ENCODE measurements at places on chromosomes 7 and 10. TPM values are rescaled to one million over a fixed set of nuclear protein-coding genes. Genes with fewer than 3 reads are reported as not detected.
A peak's percentile ranks its signal among the peaks of the same experiment; 100 is the strongest.

IL2RA gene
- total RNA-seq, result not detected

SFTPA1 gene
- total RNA-seq, result 1.2 TPM

DNA sequence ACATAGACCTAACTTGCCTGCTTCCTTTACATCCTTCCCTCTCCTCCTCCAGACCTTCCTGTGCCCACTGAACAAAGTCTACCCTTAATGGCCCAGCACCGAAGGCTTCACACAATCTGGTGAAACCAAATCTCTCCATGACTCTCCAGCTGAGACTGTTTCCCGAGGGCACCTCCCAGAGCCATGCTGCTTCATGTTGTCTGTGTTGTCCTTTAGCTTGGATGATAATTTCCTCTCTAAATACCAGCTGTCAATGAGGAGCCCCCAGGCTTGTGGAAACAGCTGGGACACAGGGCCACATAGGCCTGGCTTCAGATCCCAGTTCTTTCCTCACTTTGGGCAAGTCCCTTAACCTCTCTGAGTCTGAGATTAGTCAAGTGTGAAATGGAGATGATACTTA, 54.3 kb downstream of the DLD start:
- H3K36me3 ChIP-seq, result peaks cover 61% of the 10 kb centered on the region
- no peak overlapping the region for H3K27ac ChIP-seq
- H3K4me1 ChIP-seq, result peaks cover 14% of the 10 kb centered on the region
- no peak overlapping the region for H3K4me3 ChIP-seq

- H3K4me1 ChIP-seq, result peaks cover 9% of the 10 kb centered on the region
- H3K27ac ChIP-seq, result peak overlapping the region; percentile 19
- H3K27me3 ChIP-seq, result no peaks in the 10 kb centered on the region
- peak; percentile 71 for DNase-seq
- no peak overlapping the region for H3K4me3 ChIP-seq
- no peaks in the 10 kb centered on the region for H3K36me3 ChIP-seq
Observed at GRCh38 chr10:110416776-110417711, 80.7 kb upstream of the DUSP5 start.

DNA sequence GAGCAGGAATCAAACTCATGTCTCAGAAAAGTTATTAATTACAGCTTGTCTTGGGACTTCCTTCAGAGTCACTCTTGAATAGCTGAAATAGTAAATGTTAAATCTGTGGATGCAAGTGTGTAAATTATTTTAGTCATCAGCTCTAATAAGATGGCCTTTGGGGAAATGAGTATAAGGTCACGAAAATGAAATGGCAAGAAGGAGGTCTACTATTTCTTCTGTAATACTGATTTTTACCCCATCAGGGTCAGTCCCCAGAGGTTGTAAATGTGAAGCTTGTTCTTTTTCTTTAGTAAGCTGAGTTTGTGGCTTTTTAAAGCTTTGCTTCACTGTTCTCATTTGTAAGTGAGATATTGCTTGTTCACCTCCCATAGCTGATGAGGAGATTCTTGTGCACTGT, 63.9 kb downstream of the GBF1 start:
- no peaks in the 10 kb centered on the region for H3K27me3 ChIP-seq
- H3K27ac ChIP-seq, result no peak overlapping the region
- no peaks in the 10 kb centered on the region for H3K36me3 ChIP-seq
- DNase-seq, result no peak
- no peak overlapping the region for H3K4me3 ChIP-seq
- H3K4me1 ChIP-seq, result peaks cover 50% of the 10 kb centered on the region

DNA sequence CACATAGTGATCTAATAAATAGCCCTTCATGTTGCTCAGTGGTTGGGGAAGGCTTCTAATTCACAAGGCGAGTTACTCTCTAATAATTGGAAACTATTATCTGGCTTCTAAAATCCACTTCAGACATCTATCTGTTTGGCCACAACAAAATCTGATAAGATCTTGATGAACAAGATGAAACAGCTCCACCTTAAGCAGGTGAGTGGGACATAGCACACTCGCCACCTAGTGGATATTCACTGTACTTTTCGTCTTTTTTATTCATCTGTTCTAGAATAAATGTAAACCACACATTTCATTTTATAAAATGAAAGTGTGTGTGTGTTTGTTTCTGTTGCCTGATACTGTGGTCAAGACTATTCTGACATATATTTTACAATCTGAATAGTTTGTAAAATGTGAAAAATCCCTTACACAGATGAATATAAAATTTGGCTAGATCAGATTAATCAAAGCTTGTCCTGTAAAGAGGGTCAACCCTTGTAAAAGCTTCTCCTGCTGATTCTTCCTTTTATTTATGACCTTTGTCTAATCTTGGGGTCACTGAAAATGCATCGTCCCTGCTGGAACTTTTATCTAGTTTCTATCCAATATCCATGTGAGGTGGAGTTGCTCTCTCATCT, 26.5 kb upstream of the CNTNAP2 start:
- no peaks in the 10 kb centered on the region for H3K36me3 ChIP-seq
- H3K4me3 ChIP-seq, result no peak overlapping the region
- H3K27me3 ChIP-seq, result no peaks in the 10 kb centered on the region
- DNase-seq, result peak; percentile 50
- no peaks in the 10 kb centered on the region for H3K4me1 ChIP-seq
- no peak overlapping the region for H3K27ac ChIP-seq

SEMA3E gene
- 9.2 TPM for total RNA-seq

DNA sequence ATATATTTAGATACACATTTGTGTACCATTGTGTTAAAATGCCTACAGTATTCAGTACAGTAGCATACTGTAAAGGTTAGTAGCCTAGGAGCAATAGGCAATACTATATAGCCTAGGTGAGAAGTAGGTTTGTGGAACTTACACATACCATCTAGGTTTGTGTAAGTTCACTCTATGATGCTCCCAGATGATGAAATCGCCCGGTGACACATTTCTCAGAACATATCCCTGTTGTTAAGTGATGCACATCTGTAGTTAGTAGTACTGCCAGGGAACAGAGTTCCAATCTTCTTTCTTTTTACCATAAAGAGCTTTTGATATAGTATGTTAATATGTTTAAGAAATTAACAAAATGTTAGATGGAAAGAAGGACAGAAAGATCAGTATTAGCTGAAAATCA, 138.2 kb downstream of the SNX13 start:
- H3K36me3 ChIP-seq, result peaks cover 61% of the 10 kb centered on the region
- H3K4me3 ChIP-seq, result no peak overlapping the region
- H3K27ac ChIP-seq, result no peak overlapping the region
- DNase-seq, result no peak
- no peaks in the 10 kb centered on the region for H3K27me3 ChIP-seq

CCL24 gene
- total RNA-seq, result not detected

LRRN3 gene
- total RNA-seq, result 4.4 TPM

GRCh38 chr10:123259791-123260190, 105.6 kb downstream of the BUB3 start:
- DNase-seq, result no peak
- H3K4me3 ChIP-seq, result no peak overlapping the region
- no peaks in the 10 kb centered on the region for H3K4me1 ChIP-seq
- H3K36me3 ChIP-seq, result no peaks in the 10 kb centered on the region

GUSB gene
- 13.4 TPM for total RNA-seq

ZNF804B gene
- total RNA-seq, result not detected

GRCh38 chr10:24451325-24451820, 242.4 kb downstream of the KIAA1217 start:
- DNase-seq, result no peak
- H3K36me3 ChIP-seq, result no peaks in the 10 kb centered on the region
- peak overlapping the region; percentile 81 for H3K27ac ChIP-seq
- H3K4me1 ChIP-seq, result peaks cover 57% of the 10 kb centered on the region
- H3K27me3 ChIP-seq, result no peaks in the 10 kb centered on the region

DNA sequence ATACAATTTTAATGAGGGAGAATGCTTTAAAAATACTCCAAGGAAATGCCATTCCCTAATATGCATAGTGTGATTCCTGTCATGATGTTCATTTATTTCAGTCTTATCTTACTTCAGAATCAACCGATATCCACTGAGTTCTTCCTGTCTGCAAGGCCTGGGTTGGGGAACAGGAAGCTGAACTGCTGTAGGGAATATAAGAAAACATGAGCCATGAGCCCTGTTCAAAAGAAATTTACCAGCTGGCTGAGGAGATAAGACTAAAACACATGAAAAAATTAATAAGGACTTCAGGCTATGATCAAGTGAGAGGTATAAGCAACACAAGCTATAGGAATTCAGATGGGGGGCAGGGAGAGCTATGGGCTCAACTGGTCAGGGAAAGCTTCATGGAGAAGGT, 184.7 kb downstream of the PLPP4 start:
- no peaks in the 10 kb centered on the region for H3K36me3 ChIP-seq
- no peaks in the 10 kb centered on the region for H3K27me3 ChIP-seq
- H3K4me1 ChIP-seq, result no peaks in the 10 kb centered on the region
- H3K4me3 ChIP-seq, result no peak overlapping the region

DNAJC12 gene
- not detected for total RNA-seq

- no peak overlapping the region for H3K4me3 ChIP-seq
- DNase-seq, result peak; percentile 94
- no peak overlapping the region for H3K27ac ChIP-seq
- no peaks in the 10 kb centered on the region for H3K4me1 ChIP-seq
- no peaks in the 10 kb centered on the region for H3K36me3 ChIP-seq
Observed at GRCh38 chr7:5248201-5248885, 34.4 kb upstream of the SLC29A4 start.

HTR5A gene
- total RNA-seq, result not detected

GRCh38 chr10:29112827-29113615, 175.8 kb upstream of the LYZL1 start:
- no peaks in the 10 kb centered on the region for H3K36me3 ChIP-seq
- H3K27ac ChIP-seq, result no peak overlapping the region
- DNase-seq, result peak; percentile 54
- H3K4me3 ChIP-seq, result no peak overlapping the region
- no peaks in the 10 kb centered on the region for H3K4me1 ChIP-seq

GRCh38 chr7:68936471-68937035, 661.7 kb upstream of the AUTS2 start:
- no peaks in the 10 kb centered on the region for H3K36me3 ChIP-seq
- no peaks in the 10 kb centered on the region for H3K4me1 ChIP-seq
- no peak for DNase-seq
- no peak overlapping the region for H3K4me3 ChIP-seq
- H3K27me3 ChIP-seq, result no peaks in the 10 kb centered on the region
- no peak overlapping the region for H3K27ac ChIP-seq

URGCP gene
- total RNA-seq, result 29.2 TPM

- no peaks in the 10 kb centered on the region for H3K27me3 ChIP-seq
- H3K4me3 ChIP-seq, result peak within 1 kb of the TSS; percentile 33
- peak; percentile 80 for DNase-seq
- H3K27ac ChIP-seq, result peak within 1 kb of the TSS; percentile 72
- H3K4me1 ChIP-seq, result no peaks in the 10 kb centered on the region
- H3K36me3 ChIP-seq, result peaks cover 14% of the 10 kb centered on the region
Observed at GRCh38 chr7:99679400-99680191, at the start of gene CYP3A5. Gene CYP3A5 (minus strand): TSS chr7:99679996. CDS start chr7:99679896, 100 bp downstream.

DNA sequence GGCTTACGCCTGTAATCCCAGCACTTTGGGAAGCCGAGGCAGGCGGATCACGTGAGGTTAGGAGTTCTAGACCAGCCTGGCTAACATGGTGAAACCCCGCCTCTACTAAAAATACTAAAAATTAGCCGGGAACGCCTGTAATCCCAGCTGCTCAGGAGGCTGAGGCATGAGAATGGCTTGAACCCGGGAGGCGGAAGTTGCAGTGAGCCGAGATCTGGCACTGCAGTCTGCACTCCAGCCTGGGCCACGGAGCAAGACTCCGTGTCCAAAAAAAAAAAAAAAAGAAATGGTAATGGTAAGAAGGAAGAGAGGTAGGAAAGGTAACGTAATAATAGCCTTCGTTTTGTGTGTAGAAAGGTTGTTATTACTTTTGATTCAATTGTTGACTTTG, 1.2 kb downstream of the HSPA14 start:
- peak overlapping the region; percentile 96 for H3K27ac ChIP-seq
- DNase-seq, result peak; percentile 42
- peak overlapping the region; percentile 96 for H3K4me3 ChIP-seq
- H3K4me1 ChIP-seq, result peaks cover 27% of the 10 kb centered on the region
- peaks cover 41% of the 10 kb centered on the region for H3K36me3 ChIP-seq

EGR2 gene
- not detected for total RNA-seq

CRHR2 gene
- total RNA-seq, result not detected

FBH1 gene
- 112 TPM for total RNA-seq

DNA sequence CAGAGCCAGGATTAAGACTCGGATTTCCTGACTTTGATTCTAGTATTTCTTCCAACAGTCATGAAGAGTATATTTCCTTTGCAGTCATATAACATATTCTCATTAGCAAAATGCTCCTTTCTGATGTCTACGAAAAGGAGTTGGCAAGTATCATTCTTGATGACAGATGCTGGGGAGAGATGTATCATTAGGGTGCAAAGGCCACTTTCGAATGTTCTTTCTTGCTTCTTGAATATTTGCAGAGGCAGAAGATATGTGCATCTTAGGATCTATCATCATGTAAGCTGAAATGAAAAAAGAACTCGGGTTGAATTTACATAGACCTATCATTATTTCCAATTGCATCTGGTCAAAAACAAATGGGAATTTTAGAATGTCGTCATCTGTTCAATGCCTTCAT, 294.4 kb downstream of the BAMBI start:
- no peak overlapping the region for H3K27ac ChIP-seq
- H3K36me3 ChIP-seq, result no peaks in the 10 kb centered on the region
- no peaks in the 10 kb centered on the region for H3K27me3 ChIP-seq
- DNase-seq, result no peak
- no peak overlapping the region for H3K4me3 ChIP-seq

GRCh38 chr10:103416436-103417147, 20.2 kb downstream of the PDCD11 start:
- no peak overlapping the region for H3K4me3 ChIP-seq
- H3K36me3 ChIP-seq, result peaks cover 100% of the 10 kb centered on the region
- no peaks in the 10 kb centered on the region for H3K27me3 ChIP-seq
- no peaks in the 10 kb centered on the region for H3K4me1 ChIP-seq

- no peaks in the 10 kb centered on the region for H3K4me1 ChIP-seq
- no peak overlapping the region for H3K27ac ChIP-seq
- no peaks in the 10 kb centered on the region for H3K36me3 ChIP-seq
- no peaks in the 10 kb centered on the region for H3K27me3 ChIP-seq
Observed at GRCh38 chr10:58969576-58969975, 206.9 kb upstream of the PHYHIPL start.

GRCh38 chr7:106278695-106279094, 6.1 kb downstream of the NAMPT start:
- H3K27me3 ChIP-seq, result no peaks in the 10 kb centered on the region
- H3K4me3 ChIP-seq, result peak overlapping the region; percentile 75
- peaks cover 66% of the 10 kb centered on the region for H3K4me1 ChIP-seq
- peaks cover 48% of the 10 kb centered on the region for H3K36me3 ChIP-seq
- H3K27ac ChIP-seq, result no peak overlapping the region

DNA sequence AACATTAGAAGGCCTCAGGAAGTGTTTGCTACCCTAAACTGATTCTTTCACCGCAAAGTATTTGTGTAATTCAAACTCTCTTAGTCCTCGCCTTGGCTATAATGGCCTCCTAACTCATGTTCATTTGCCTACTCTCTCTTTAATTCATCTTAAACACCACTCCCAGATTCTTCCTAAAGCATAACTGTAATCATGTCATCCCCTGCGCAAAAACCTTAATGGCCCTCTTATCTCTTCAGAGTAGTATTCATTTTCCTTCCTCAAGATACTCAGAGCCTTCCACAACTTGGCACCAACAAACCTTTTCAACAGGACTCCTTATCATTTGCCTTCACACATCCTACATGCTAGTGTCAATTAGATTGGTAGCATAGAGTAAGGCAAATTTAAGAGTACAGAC, 42.9 kb downstream of the CSTF2T start:
- H3K4me1 ChIP-seq, result no peaks in the 10 kb centered on the region
- no peak overlapping the region for H3K27ac ChIP-seq
- H3K27me3 ChIP-seq, result no peaks in the 10 kb centered on the region
- DNase-seq, result no peak
- no peaks in the 10 kb centered on the region for H3K36me3 ChIP-seq

GRCh38 chr7:41969561-41970105, 266.7 kb upstream of the INHBA start:
- H3K4me1 ChIP-seq, result no peaks in the 10 kb centered on the region
- H3K27me3 ChIP-seq, result no peaks in the 10 kb centered on the region

CTAGE6 gene
- not detected for total RNA-seq

Data from stomach (tissue), 19 donors.